Activated CD4-positive, alpha-beta T cell treated with anti-CD3 and anti-CD28 coated beads, Interleukin-2, amount 10 ng/mL, durations not matched to agents 7 days and 5 days (primary cell): ENCODE measurements at places on chromosomes 1 and 21.

DNA sequence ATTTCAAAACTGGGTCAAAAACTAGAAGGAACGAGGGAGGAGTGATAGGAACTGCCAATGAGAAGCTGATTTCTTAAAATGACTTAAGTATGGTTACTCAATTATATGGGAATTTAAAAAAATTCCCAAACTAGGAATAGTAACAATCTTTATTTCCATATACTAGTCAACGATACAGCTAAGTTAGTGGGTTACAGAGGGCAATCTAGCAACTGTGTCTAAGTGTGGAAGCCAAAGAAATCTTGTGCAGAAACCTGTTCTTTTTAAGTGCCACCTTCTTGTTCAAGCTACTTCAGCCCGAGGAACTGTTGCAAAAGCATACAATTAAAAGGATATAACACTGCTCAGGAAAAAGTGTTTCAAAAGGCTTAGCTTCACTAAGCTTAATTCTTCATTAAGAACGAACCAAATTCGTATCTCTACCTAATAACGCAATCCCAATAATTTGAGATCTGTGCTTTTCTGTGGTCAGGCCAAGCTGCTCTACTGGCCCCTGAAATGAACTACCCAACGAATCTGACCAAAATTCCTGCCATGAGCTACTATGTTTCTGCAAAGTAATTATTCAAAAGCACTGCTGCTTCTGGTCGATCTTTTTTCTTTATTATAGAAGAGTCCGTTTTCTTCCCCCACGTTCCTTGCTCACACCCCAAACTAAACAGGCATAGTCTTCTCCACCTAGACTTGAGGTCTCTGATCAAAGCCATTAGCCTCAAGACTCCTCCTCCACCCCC is 1.8 kb downstream of the USP24 start:
- no peak for DNase-seq

DNA sequence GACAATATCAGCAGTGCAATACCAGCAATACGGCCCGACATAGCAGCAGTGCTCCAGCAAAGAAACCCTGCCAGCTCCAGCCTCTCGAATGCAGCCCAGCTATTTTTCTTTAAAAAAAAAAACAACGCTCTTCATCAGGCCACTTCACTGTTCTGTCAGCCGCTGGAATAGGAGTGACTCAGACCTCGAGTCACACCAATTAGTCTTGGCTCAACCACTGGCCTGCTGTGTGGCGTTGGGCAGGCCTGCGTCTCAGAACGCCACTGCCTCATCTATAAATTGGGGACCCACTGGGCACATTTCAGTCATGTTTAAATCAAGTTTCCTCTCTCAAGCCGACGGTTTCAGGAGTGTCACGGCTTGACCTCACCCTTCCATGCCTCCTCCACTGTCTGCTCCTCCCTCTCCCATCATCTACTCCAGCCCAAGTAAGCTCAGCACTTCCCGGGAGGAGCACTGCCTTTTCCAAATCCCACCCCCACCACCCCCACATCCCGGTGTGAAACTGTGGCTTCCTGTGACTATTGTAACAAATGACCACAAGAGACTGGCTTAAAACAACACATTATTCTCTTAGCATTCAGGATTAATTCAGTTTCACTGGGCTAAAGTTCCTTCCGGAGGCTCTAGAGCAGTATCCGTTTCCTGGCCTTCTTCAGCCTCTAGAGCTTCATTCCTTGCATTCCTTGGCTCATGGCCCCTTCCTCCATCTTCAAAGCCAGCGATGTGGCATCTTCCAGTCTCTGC is 71.9 kb upstream of the EFHD2 start:
- DNase-seq, result no peak

DNA sequence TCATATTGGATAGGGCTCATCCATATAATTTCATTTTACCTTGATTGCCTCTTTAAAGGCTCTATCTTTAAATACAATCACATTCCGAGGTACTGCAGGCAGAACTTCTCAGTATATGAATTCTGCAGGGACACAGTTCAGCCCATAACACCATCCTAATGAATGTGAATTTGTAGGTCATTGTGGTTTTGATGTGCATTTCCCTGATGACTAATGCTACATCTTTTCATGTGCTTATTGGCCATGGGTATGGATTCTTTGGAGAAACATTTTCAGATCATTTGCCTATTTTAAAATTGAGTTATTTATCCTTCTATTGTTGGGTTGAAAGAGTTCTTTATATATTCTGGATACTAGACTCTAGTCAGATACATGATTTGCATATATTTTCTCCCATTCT is 9.6 kb upstream of the RPS6KC1 start:
- no peak for DNase-seq

GRCh38 chr1:228898582-228898992 is 163.3 kb downstream of the RHOU start:
- no peak for DNase-seq

DNA sequence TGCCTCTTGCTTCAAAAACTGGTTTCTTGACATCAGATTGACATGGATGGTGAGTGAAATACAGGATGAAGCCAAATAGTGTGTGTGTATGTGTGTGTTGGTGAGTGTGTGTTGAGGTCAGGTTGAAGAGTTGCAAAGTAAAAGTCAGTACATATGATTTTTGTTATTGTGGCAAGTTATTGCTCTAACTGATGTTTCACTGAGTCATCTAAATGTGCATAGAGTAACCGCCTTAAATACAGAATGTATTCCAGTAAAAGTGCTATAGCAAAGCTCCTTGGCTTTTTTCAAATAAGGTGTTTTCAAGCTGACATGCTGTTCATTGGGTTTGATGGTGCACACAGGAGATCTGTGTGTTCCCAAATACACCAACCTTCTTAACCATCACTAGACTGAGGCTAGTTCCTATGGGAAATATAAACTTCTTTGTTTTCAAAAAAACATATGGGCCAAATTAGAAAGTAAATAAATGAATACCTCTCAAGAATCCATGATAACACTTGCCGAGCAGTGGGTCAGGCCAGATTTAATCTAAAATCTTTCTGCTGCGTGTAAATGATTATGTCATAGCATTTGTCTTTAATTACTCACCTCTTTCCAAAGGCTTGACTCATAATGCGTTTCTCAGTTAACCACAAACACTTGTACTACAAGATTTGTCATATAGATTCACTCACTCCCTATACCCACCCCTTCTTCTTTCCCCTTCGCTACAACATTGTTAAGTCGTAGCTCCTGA is 151.1 kb downstream of the LYPLAL1 start:
- no peak for DNase-seq

GRCh38 chr1:6317098-6317760 is 56.3 kb upstream of the GPR153 start:
- DNase-seq, result no peak

- DNase-seq, result no peak
Measured at GRCh38 chr1:99268021-99268420, 3.7 kb downstream of the PLPPR4 start.

DNA sequence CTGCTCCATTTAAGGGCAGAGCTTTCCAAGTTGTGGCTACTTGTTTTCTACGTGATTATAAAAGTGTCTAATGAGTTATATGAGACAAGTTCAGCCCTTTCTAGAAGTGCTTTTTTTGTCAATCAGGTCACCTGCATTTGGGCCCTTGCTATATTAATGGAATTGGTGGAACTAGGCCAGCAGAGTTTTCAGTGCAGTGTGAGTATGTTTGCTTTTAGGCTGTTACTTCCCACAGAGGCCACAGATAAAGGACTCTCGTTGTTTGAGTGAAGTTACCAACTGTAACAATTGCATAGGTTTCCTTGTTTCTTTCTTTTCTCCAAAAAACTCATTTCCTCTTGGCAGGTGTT is 10.9 kb downstream of the SMAP2 start:
- no peak for DNase-seq

DNA sequence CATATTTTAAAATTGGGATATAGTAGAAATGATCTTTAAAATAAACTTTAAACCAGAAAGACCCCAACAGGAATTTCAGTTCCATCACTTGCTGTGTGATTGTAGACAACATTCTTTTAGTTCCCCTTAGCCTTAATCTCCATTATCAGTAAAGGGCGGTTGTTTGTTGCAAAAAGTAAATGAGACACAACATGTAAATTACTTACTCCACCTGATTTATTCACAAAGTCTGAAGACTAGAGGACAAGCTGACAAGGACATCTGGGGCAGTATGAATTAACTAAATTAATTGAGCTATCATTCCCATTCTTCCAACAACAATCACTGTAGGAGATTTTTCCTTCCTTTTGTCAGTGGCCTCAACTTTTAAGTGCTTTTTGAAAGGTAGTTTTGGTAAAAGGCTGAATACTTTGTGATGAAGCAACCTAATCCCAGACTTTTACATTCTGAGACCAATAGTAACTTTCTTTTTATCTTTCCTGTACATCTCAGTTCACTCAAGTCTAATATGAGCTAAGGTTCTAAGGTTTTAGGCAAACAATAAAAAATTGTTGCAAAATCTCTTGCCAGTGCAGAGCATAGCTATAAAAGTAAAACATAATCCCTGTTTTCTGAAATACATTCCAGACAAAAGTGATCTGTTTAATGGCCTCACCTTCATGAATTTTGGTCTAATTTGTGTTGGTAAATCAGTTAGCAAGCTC is 6.2 kb downstream of the SLC19A2 start:
- DNase-seq, result no peak

DNA sequence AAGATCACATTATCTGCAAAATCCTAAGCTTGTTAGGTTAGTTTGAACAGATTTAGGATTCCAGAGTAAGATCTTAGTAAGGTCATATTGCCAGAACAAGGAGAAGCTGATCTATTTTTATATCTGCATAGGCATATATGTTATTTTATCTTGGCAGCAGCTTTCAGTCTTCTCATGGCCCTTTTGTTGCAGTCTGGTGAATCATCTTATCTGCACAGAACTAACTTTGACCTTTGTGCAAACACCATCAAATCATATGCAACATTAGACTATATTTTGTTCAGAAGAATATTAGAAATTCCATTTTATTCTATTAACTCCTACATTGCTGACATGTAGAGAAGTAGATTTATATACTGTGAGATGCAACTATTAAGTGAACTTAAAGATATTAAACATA is 107.3 kb downstream of the CLEC20A start:
- no peak for DNase-seq

- DNase-seq, result no peak
Measured at GRCh38 chr1:10903821-10904220, 107.4 kb upstream of the CASZ1 start.

- no peak for DNase-seq
Measured at GRCh38 chr1:53311702-53312305, 16.1 kb downstream of the LRP8 start.
